Caudate nucleus (tissue), 63 donors: ENCODE measurements at places on chromosomes 5 and 9.

DNA sequence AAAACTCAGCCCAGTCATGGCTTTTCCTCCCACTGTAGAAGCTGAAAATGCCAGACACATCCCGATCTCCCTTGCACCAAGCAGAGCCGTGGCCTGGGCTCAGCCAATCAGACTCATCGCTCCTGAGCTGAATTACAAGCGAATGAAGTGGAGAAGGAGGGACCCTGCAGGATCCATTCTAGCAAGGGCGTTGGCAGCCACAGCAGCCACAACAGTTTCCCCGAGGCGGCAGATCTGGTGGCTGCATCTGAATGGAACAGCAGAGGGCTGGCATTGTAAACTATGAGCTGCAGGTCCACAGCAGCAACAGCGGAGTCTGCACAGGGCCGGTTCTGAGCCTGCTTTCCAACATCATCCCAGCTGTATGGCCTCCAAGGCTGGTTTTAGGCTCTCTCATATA is 23.8 kb downstream of the ALG2 start:
- DNase-seq: no peak

GRCh38 chr9:87035879-87036278 is 88.6 kb upstream of the GAS1 start:
- no peak for DNase-seq

DNA sequence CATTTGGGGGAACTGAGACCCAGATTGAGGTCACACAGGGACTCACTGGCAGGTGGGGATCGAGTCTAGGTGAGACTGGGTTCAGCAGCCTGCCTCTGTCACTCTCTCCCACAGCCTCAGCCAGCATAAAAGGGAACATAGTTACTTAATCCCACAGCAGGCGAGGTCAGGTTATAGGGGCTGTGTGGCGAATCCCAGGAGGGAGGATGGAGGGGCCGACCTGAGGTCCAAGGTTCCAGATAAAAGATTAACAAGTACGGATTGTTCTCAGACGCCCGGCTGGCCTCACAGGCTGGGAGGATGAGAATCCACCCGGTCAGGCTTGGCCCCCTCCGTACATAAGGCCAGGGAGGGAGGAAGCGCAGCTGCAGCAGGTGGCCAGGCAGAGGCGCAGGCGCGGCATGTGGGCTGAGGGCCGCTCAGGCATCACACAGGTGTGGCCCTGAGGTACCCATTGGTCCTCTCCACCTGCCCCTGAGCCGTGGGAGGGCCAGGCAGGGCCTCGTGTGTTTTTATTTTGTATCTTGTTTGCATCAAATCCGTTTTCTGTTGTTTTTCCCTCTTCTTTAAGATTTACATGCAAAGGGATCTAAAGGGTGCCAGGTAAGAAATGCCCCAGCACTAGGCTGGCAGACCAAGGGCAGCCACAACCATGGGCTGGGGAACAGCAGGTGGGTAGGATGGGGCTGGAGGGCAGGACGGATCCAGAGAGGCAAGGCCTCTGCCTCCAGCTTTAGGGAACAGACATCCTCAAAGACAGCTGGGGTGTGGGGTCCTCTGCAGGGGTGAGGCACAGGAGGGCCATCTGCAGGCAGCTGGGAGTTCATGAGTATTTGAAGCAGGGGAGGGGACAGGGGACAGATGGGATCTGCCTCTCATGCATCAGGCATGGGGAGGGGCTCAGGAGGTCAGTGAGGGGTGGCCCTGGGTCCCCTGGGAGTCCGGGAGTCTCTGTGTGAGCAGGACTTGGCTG is 3.6 kb downstream of the SUSD3 start:
- no peak for DNase-seq

GRCh38 chr9:133427658-133428348 is 5.6 kb downstream of the ADAMTS13 start:
- no peak for DNase-seq

DNA sequence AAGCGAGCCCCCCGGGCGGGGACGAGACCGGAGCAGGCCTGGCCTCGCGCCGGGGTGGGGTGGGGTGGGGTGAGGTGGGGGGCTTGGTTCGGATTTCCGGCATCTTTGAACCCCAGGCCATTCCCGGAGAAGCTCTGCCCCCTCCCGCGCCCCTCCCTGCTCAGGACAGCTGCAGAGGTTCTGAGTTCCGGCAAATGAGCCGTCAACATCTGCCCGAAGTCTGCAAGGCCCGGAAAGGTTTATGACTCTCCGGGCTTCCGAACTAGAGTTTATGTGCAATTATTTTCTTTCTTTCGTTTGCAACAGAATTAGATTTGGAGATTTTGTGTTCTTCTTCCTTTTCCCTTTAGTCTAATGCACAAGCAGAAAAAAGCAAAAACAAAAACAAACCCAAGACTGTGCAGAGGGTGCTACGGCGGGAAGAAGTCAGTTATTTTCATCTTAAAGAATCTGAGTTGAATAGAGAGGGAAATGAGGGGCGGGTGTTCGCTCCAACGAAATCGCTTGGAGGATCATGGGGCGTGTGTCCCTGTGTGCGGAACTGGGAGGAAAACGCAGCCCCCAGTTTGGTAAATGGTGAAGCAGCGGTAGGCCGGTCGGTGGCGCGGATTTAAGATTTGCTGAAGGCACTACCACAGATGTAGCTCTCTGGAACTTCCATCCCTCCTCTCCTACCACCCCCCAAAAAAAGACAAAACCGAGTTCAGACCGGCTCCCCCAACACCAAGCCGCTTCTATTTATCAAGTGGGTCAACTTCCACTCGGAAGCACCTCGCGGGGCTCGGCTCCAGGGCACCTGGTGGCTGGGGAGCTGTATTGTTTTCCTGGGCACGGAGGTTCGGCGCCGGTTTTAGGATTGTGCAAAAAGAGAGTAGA is 4.8 kb downstream of the LHX2 start:
- DNase-seq: no peak

- DNase-seq: no peak
Measured at GRCh38 chr5:67265951-67266350, 69.4 kb upstream of the CD180 start.

GRCh38 chr5:128527077-128527476 is 11.0 kb downstream of the FBN2 start:
- no peak for DNase-seq
